Adipose tissue (tissue), 3 donors: ENCODE measurements at places on chromosomes 6 and 20. TPM values are rescaled to one million over a fixed set of nuclear protein-coding genes. Genes with fewer than 3 reads are reported as not detected.

The C20orf144 gene
- 0.06 TPM for polyA plus RNA-seq

The ZNF391 gene
- polyA plus RNA-seq = 1.5 TPM

The SLC26A8 gene
- polyA plus RNA-seq = not detected

The NHSL1 gene
- polyA plus RNA-seq = 2.1 TPM

The KCNB1 gene
- 0.64 TPM for polyA plus RNA-seq

The SLC17A3 gene
- not detected for polyA plus RNA-seq

The ADGRG6 gene
- polyA plus RNA-seq = 1.9 TPM

The EYS gene
- polyA plus RNA-seq = 0.21 TPM

The SAMD5 gene
- 0.27 TPM for polyA plus RNA-seq
